ENCODE measurements at places on chromosomes 11 and 22.

- no peak for DNase-seq
Measured at GRCh38 chr22:26453812-26454500, 24.9 kb downstream of the ASPHD2 start.

GRCh38 chr11:109818290-109818689, 274.9 kb upstream of the ZC3H12C start:
- no peak for DNase-seq

DNA sequence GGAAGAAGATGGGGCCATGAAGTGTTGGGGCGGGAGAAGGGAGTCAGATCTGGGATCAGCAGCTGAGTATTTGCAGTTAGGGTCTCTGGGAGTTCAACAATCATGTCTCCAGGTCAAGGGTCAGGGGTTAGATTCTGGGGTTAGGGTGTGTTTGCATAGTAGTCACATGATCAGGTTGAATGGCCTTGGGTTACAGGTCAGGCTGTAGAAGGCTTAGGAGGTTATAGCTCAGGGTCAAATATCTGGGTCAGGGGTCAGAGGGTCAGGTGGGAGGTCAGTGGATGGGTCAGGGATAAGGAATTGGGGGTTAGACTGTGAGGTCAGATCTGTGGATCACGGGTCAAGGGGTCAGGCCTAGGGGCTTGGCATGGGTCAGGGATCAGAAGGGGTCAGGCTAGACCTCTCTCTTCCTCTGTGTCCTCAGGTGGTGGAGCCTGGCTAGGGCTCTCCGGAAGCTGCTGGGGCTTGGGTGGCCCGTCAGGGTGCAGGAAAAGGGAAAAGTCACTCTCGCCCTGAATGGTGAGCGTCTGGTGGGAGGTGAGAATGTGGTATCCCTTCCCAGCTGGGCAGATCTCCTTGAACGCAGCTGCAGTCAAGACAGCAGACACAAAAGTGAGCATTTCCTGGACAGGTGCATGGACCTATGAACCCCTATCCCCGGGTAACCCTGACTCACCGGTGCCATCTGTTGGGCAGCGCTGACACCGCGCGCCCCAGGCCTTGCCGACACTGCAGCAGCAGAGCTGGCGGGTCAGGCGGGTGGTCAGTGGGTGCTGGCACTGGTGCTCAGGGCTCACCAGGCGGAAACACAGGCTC, 6.4 kb downstream of the LTBP3 start:
- peak; percentile 62 for DNase-seq

GRCh38 chr11:108937746-108938145, 272.9 kb downstream of the DDX10 start:
- no peak for DNase-seq

DNA sequence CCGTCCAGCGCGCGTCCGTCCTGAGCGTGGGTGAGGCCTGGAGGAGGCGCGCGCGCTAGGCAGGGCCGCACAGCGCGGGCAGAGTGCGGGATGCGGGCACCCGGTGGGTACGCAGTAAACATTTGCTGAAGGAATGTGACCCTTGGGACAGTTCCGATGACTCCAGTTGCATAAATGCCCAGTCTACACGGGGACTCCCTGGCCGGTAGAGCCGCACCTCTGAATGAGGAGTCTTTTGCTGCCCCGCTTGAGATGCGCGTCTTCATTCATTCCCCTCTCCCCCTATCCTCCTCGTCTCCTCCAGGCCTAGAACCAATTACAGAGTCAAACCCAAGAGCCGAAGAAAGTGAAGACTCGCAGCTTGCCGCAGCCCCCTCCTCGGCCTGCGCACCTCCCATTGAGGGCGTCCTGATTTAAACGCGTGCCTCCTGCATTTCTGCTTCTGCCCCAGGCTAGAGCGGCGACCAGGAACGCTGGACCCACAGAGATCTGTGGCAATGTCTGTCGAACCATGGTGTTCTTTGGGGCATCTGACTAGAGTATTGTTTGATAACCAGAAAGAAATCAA, 729 bp upstream of the CHKB start:
- DNase-seq: no peak

DNA sequence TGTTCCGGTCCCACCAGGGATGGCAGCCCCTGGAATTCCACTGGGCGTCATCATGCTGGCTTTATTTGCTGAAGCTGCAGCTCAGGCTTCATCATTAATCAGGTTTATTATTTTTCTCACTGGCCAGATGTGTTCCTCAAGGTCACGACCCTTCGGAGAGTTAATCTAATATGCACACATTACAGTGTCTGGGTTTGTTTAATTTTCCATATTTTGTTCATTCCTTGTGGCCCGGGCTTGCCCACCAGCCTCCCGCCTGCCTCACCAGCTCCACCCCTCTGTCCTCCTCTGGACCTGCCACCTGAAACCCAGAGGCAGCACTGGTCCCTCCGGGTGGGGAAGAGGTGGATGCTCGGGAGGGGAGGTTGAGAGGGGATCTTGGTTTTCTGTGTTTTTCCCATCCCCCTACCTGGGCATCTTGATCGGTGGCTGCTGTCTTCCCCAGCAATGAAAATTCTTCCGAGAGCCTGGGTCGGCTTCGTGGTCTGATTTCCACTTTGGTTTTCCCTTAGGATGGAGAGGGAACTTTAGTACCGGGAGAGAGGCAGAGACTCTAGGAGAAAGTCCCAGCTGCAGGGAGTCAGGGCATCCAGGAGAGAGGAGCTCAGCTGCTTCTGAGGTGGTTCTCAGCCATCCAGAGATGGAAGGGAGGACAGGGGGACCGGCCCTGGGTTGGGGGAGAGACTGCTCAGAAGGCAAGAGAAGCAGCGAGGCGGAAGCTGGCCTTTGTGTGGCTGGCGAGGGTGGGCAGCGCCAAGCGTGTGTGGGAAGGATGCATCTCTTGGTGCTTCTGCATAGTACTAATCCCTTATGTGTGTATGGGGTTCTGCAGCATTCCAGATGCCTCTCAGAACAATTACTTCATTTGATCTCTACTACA, 2.1 kb downstream of the GRIK4 start:
- DNase-seq: no peak

DNA sequence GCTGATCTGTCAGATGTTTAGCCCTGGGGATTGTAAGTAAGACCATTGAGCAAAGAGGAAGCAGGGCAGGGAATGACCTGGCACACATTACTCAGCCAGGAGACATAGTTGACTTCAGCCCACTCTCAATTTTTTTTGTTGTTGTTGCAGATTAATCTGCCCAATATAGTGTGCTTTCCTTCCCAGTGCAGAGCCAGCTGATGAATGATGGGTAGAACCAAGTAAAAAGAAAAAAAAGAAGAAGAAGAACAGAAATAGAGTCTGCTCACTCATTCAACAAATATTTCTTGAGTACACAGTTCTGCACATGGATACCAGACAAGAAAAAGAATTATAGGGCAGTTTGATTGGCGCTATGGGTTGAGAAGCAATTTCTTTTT, 292.7 kb downstream of the ETS1 start:
- peak; percentile 7 for DNase-seq

- DNase-seq: no peak
Measured at GRCh38 chr11:47731475-47731874, 16.3 kb upstream of the AGBL2 start.

DNA sequence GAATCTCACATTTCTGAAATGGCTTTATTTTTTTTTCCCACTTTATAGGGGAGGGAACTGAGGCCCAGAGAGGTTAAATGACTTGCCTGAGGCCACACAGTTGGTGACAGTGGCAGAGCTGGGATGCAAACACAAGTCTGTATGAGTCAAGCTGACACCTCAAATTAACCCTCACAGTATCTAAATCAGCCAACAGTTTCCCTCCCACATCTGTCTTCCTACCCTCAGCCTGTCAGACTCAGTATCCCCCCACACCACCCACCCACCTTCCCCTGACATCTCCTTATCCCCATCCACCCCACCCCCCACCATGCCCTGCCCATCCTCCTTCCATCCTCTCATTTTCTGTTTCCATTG, 95.2 kb downstream of the TP53I11 start:
- DNase-seq: no peak

DNA sequence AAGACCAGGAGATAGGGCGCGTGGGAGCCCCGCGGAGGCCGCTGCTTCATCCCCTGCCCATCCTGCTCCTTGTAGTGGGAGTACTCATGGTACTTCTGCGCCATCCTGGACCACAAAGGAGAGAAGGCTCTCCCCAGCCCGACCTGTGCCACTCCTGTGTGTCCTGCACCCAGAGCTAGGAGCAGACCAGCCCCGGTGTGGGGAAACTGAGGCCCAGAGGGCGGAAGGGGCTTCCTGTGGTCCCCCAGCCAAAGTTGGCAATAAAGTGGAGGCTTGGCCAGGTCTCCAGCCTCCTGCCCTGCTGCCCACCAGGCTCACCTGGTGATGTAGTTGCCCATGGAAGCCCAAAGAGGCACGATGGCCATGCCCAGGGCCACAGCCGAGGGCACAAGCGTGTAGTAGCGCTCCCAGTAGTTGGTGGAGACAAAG, 4.7 kb downstream of the UNC93B1 start:
- DNase-seq: no peak

- no peak for DNase-seq
Measured at GRCh38 chr11:65958291-65958690, 3.2 kb upstream of the SART1 start.

DNA sequence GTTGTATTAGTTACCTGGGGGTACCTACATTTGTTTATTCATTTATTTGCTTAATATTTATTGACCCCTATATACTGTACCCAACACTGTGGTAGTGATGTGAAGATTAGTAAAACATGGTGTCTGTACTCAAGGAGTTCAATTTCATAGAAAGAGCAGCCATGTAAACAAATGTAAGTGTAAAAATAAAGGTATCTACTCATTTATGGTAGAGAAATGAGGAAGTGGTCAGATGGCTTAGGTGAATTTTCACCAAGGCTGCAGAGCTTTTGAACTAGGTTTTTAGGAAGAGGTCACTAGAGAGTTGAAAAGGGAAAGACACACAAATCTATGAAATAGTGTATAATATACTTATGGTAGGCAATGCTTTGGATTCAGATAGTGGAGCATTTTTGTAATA, 11.1 kb downstream of the CTR9 start:
- DNase-seq: no peak

DNA sequence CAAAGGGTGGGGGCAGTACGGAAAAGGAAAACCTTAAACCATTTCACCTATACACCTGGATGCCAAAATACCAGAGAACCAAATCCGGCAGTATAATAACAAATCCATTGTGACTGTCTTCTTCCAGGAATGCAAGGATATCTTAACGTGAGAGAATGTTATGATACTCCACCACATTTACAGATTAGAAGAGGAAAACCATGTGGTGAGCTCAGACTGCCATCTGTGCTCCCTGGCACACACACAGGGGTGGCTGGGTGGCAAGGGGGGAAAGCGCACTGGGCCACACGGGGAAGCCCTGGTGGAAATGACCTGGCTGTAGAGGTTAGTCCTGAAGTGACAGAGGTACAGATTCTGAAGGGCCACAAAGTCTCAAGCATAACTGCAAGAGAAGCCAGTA, 9.9 kb downstream of the EIF1AD start:
- DNase-seq: no peak

DNA sequence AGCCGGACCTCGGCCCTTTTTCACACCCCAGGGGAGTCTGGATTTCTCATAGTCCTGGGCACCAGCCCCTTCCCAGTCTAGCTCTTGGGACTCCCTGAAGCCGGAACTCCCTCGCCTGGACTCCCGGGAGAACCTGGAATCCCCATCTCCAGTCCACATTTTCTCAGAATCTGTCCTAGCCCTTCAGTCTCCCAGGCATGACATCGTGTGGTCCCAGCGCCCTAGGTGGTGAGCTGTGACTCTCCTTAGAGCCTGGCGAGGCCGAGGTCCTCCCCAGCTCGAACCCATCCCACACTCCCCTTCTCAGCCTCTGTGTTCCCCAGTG, 673 bp upstream of the DUSP18 start:
- DNase-seq: no peak

DNA sequence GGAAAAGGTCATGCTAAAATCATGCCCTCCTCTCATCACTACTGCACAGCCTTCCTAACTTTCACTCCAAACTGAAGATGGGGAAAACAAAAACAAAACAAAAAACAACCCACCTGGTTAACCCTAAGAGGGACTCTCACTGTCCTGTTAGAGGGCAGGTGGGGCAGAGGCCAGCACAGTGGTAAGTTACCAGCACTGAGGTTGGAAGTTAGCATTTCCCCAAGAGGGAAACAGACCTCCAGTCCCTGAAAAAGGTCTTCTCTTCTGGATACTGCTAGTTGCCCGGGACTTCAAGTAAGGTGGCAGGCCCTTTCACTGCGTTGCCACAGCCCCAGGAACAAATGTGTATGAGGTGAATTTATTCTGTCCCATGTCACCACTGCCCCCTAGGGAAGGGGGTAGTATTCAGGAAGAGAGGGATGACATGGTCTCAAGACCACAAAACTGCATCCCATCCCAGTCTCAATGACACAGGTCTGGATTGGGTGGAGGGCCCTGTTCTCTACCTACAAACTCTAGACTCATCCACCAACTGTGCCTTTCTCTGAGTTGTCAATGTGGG, 792 bp upstream of the ADAMTS8 start:
- DNase-seq: no peak

- DNase-seq: no peak
Measured at GRCh38 chr11:85040166-85040565, 587.0 kb downstream of the DLG2 start.

DNA sequence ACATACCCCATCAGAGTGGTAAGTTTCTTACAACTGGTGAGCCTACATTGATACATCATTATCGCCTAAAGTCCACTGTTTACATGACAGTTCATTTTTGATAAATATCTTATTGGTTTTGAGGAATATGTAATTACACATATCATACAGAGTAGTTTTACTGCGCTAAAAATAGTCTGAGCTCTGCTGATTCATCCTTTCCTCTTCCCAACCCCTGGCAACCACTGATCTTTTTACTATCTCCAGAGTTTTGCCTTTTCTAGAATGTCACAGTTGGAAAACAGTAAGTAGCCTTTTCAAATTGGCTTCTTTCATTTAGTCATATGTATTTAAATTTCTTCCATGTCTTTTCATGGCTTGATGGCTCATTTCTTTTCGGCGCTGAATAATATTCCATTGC, 112.8 kb downstream of the LARGE1 start:
- no peak for DNase-seq

- no peak for DNase-seq
Measured at GRCh38 chr11:65609229-65609628, 4.8 kb downstream of the MAP3K11 start.

DNA sequence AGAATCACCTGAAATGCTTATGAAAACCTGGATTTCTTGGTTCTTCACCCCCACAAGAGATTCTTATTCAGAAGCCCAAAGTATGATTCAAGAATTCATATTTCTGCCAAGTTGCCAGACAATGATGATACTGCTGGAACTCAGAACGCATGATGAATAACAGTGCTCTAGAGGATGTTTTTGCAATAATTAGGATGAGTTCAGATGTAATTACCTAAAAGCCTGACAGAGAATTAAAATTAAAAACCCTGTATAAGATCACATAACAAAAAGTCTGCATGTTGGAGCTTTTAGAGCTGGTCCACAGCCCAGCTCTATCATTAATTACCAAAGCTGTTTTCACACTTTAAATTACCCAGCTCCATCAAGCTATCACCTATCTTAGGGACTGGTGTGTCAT, 211.8 kb downstream of the LUZP2 start:
- DNase-seq: no peak

- no peak for DNase-seq
Measured at GRCh38 chr11:74257959-74258553, 53.4 kb downstream of the P4HA3 start.

DNA sequence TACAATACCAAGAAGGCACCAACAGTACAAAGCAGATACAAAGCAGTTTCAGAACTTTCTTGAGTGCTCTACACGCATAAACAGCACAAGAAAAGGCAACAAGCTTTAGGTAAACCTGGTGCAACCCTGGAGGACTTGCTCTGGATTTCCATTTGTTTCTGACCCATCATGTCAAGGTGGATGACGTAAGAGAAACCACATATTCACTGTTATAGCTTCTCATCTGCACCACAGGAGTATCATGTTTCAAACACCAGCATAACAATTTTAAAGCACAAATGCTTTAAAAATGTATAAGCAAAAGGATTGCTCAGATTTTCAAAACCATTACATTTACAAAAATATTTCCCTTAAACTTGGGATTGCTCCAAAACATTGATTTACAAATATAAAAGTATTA, 25.0 kb upstream of the YPEL1 start:
- no peak for DNase-seq
